ENCODE measurements at places on chromosomes 2 and 18. TPM values are rescaled to one million over a fixed set of nuclear protein-coding genes. Genes with fewer than 3 reads are reported as not detected.

GRCh38 chr2:32472605-32473004, 115.8 kb downstream of the BIRC6 start:
- no peak for DNase-seq

- DNase-seq, result no peak
Measured at GRCh38 chr18:62242955-62243354, 55.9 kb downstream of the RELCH start.

DNA sequence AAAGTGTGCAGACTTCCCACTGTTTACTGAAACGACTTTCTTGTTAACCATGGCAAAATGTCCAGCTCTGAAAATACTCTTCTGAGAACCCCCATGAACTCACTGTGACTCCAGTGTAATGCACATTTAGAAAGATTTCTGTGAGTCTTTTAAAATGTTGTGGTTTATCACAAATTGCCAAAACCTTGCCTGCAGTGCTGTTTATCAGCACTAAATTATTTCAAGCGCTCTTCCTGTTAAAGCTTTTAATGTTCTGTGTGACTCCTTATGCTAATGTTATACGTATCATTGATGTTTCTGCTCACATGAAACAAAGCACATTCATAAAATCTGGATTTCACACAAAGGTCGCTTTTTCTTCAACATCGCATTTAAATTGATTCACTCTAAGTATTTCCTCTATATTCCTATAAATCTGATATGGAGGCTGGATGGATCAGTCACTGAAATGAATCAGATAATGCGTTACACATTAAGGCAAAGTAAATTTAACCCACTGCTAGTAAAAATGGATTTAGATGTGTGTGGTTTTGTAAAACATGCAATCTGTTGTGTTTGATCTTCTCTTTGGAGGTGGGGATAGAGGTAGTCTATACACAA, 521.2 kb downstream of the NYAP2 start:
- DNase-seq, result no peak

SERPINB8 gene
- 22.0 TPM for total RNA-seq

GRCh38 chr2:190763901-190764514, 115.1 kb downstream of the NAB1 start:
- DNase-seq, result no peak

L3MBTL4 gene
- total RNA-seq, result 8.5 TPM

CCT4 gene
- 122 TPM for total RNA-seq

DNA sequence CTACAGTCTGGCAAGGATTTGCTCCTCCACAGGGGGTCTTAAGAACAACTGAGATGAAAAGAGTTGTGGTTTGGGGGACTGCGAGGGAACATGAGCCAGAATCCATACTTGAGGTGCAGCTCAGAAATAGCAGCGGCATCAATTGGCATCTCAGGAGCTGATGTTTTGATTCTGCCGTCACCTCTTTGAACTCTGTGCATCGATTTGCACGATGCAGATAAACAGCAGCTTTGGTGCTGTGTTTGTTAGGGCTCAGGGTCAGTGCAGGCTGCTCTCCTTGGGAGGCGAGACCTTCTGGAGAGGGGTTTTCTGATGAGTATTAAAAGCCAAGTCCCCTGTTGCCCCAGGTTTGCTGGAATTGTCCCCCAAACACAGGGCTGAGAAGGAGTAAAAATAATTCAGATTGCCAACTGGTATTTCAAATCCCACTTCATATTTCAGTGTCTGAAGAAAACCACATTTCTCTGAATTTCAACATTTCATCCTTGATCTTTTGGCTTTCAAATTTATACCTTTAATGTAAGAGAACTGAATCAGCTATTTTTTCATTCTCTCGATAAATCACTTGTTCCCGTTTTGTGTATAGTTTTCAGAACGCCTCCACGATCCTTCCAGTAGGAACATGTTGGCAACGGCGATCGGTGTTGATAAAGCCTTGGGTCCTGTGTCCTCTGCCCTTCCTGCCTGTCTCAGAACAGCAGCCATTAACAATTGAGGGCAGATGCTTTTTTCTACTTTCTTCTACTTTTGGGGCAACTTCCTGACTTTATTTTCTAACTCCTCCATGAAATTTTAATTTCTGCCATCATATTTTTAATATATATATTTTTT, 65.0 kb downstream of the RAB31 start:
- no peak for DNase-seq

- no peak for DNase-seq
Measured at GRCh38 chr2:204473224-204473623, 72.1 kb upstream of the PARD3B start.

GRCh38 chr2:185132501-185133041, 534.2 kb downstream of the ZNF804A start:
- DNase-seq, result no peak

- no peak for DNase-seq
Measured at GRCh38 chr2:195337597-195337996, 319.4 kb upstream of the SLC39A10 start.

MAL gene
- 19.2 TPM for total RNA-seq

- DNase-seq, result no peak
Measured at GRCh38 chr18:74623047-74623816, 25.6 kb downstream of the ZNF407 start.

IWS1 gene
- total RNA-seq, result 43.5 TPM

DNA sequence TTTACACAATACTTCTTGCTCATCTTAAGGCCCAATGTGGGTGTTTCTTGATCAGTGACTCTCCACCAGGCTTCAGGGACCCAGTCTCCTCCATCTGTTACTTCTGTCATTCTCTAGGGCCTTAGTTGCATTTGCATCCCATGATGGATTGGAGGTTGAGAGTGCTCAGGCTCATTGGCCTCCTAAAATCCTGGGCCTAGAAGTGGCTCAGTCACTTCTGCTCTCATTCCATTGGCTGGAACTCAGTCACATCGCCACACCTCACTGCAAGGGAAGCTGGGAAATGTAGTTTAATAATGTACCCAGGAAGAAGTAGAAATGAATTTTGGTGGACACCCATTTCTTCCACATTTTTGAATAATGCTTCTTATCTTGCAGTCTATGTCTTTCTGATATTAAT, 223.5 kb downstream of the HRH4 start:
- no peak for DNase-seq

VWA3B gene
- total RNA-seq, result 1.7 TPM

DSG4 gene
- not detected for total RNA-seq

DNA sequence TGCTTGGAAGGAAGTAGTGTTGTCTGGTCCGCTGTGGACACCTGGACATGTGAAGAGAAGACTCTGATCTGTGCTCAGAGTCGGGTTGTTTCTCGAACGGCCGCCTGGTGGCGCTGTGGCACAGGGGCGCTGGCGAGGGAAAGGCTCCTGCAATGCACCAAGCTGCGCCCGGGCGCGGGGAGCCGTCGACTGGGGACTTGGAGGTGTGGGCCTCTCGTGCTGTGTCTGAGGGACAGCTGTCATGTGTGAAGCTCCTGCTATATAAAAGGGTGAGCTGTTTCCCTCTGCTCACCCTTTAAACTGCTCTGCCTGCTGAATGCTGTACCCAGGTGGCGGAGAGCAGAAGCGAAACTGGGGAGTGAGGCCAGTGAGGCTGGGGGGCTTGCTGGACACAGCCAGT, 44.0 kb downstream of the GNAL start:
- DNase-seq, result peak; percentile 75

DNA sequence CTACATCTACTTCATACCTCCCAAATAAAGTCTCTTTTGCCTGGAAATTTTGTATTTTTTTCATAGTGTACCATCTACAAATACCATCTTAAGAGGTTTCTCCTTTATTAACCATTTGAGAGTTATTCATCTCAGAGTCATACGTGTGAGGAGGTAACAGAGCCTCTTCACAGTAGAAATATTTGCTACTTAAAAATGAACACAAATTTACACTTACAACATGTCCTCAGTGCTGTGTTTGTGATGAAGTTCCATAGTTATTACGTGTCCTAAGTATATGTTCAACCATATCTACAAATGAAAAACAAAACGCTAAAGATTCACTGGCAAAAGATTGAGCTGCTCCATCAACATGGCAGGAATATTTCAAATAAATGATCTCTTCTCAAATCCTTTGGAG, 48.5 kb upstream of the HNRNPA3 start:
- no peak for DNase-seq

GRCh38 chr2:190507135-190507534, 27.4 kb downstream of the NEMP2 start:
- no peak for DNase-seq

- no peak for DNase-seq
Measured at GRCh38 chr2:12167525-12168317, 421.3 kb downstream of the LPIN1 start.

DNA sequence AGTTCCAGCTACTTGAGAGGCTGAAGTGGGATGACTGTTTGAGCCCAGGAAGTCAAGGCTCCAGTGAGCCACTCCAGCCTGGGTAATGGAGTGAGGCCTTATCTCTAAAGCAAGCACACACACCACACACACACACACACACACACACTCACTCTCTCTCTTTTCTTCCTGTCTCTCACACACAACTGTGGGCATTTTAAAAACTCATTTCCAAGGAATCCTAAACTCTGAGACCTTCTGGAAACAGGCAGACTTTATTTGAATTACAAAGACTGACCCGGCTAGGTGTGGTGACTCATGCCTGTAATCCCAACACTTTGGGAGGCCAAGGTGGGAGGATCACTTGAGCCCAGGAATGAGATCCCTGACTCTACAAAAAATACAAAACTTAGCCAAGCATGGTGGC, 21.3 kb downstream of the WDSUB1 start:
- no peak for DNase-seq

DNA sequence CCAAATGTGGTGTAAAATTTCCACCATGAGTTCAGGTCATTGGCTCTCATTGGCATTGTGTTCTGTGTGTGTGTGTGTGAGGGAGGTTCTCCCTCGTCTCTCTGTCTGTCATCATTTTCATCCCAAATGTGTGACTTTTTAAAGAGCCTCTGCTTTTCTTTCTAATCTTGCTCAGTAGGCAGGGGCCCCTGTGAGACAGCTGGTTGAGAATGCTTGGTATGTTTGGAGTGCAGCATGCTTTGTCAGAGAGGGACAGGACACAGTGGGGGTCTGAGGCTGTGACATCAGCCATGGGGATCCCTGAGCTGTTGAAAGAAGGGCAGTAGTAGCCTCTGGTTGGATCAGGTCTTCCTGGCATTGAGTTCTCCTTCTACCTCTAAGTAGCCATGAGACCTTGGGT, 10.6 kb downstream of the PTPRM start:
- DNase-seq, result no peak
